Hepatocyte (in vitro differentiated cells): ENCODE measurements at places on chromosomes 2 and 18. TPM values are rescaled to one million over a fixed set of nuclear protein-coding genes. Genes with fewer than 3 reads are reported as not detected.

DNA sequence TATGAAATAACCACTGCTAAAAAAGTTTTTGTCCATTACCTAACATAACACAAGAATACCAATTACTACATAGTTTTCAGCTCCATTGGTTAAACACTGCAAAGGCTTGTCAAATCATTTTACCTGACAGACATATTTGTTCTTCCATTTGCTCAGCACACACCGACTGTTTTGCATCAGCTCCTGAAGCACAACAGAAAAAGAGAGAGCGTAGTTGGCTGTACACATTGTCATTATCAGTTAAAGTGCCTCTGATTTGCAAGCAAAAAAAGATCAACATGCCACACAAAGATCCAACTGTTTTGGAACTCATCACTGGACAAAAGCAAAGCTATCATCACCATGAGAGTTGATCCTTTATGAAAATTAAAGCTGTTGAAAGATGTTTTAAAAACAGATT, 103.8 kb downstream of the WDPCP start:
- H3K27me3 ChIP-seq, result no peaks in the 10 kb centered on the region
- no peak overlapping the region for H3K4me3 ChIP-seq
- DNase-seq, result no peak
- no peaks in the 10 kb centered on the region for H3K36me3 ChIP-seq
- no peak overlapping the region for H3K27ac ChIP-seq

GRCh38 chr2:112706170-112706664, 14.6 kb upstream of the NT5DC4 start:
- no peaks in the 10 kb centered on the region for H3K27me3 ChIP-seq
- DNase-seq, result no peak

DNA sequence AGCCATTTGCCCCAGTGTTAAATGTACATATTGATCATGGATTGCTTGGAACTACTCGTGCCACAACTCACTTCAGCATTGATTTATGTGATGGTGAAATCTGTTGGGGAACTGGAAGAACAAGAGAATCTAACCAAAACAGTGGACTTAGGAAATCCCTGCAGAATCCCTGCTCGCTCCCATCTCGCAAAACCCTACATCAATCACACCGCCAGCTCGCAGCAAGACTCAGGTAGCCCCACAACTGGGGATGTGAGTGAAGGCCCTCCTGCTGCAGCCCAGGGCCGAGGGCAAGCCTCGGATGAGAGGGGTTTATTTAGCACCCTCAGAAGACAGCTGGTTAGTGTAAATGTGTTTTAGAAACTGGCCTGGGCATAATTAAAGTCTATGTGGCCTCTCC, 171.6 kb downstream of the ANAPC1 start:
- no peak for DNase-seq
- no peaks in the 10 kb centered on the region for H3K36me3 ChIP-seq
- no peak overlapping the region for H3K4me3 ChIP-seq
- no peak overlapping the region for H3K27ac ChIP-seq

DNA sequence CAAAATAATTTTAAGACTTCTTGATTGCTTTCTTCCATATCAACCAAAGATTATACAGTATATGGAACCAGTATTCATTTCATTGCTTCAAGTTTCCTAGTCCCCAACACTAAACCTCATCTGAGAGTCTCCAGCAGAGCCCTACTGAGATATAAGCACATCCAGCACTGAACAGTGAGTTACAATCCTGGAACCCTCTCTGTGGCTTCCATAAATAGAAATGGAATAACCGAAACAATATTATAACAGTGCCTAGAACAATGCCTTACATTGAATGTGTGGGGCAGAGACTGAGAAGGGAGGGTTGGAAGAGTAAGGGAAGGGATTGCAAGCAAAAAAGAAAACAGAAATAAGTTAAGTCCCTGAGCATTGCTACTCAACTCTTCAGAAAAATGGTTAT, 18.9 kb downstream of the AAK1 start:
- H3K36me3 ChIP-seq, result no peaks in the 10 kb centered on the region
- H3K27ac ChIP-seq, result peak overlapping the region; percentile 69
- no peaks in the 10 kb centered on the region for H3K4me1 ChIP-seq
- no peak overlapping the region for H3K4me3 ChIP-seq
- H3K27me3 ChIP-seq, result no peaks in the 10 kb centered on the region

GRCh38 chr18:48694295-48694694, 155.5 kb downstream of the CTIF start:
- no peak overlapping the region for H3K4me3 ChIP-seq
- no peaks in the 10 kb centered on the region for H3K27me3 ChIP-seq
- DNase-seq, result no peak

DNA sequence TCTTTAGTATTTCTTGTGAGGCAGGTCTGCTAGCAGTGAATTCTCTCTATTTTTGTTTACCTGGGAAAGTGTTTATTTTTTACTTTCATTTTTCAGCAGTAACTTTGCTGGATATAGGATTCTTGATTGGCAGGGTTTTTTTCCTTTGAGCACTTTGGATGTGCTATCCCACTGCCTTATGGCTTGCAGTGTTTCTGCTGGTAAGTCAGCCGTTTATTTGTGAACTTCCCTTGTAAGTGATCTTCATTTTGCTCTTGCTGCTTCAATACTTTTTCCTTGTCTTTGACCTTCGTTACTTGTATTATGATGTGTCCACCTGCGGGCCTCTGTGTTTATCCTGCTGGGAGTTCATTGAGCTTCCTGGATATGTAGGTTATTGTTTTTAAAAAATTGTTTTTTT, 54.7 kb downstream of the SLC66A2 start:
- no peaks in the 10 kb centered on the region for H3K4me1 ChIP-seq
- no peaks in the 10 kb centered on the region for H3K27me3 ChIP-seq
- DNase-seq, result no peak
- no peak overlapping the region for H3K4me3 ChIP-seq

- peak; percentile 20 for DNase-seq
- H3K27me3 ChIP-seq, result no peaks in the 10 kb centered on the region
Observed at GRCh38 chr2:197184959-197185586, 125.5 kb downstream of the ANKRD44 start.

GRCh38 chr2:54206596-54206995, 49.4 kb downstream of the TSPYL6 start:
- no peak overlapping the region for H3K27ac ChIP-seq
- no peaks in the 10 kb centered on the region for H3K27me3 ChIP-seq
- no peak overlapping the region for H3K4me3 ChIP-seq

DNA sequence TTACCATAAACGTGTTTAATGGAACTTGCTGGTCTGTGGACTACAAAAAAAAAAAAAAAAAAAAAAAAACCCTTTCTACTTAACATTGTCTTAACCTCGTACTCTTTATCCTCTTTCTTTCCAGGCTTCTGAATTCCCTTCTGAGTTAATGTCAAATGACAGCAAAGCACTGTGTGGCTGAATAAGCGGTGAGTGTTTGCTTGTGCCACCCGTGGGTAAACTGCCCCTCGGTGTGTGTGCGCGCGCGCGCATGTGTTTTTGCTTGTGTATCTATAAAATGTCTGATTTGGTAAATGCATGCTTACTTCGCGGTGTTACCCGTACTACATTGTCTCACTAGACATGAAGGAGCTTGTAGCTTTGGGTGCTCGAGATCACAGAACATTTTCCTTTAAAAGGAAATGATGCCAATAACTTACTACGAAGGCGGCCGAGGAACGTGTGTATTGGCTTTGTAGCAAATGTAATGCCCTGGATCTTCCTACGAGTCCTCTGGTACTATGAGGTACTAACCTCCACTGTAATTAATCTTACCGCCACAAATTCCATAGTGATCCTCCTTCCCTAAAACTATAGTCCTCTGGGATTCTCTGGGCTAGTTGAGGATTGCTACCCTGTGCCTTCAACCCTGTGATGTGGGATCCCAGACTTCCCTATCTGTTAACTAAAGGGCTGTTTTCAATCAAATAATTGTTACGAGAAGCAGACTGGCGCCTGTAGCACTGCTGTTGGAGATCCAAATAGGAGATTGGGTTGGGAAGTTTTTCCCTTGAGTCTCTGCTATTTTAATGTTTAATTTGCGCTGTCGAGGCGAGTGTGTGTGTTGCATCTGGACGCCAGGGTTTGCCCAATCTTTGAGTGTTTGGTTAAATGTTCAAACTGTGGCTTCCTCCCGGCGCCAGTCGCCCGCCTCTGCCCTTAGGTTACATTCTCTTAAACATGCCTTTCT, 1.1 kb downstream of the ID2 start:
- no peaks in the 10 kb centered on the region for H3K27me3 ChIP-seq
- H3K36me3 ChIP-seq, result no peaks in the 10 kb centered on the region
- DNase-seq, result peak; percentile 49
- peak overlapping the region; percentile 97 for H3K27ac ChIP-seq
- H3K4me3 ChIP-seq, result peak overlapping the region; percentile 68
- peaks cover 10% of the 10 kb centered on the region for H3K4me1 ChIP-seq

DNA sequence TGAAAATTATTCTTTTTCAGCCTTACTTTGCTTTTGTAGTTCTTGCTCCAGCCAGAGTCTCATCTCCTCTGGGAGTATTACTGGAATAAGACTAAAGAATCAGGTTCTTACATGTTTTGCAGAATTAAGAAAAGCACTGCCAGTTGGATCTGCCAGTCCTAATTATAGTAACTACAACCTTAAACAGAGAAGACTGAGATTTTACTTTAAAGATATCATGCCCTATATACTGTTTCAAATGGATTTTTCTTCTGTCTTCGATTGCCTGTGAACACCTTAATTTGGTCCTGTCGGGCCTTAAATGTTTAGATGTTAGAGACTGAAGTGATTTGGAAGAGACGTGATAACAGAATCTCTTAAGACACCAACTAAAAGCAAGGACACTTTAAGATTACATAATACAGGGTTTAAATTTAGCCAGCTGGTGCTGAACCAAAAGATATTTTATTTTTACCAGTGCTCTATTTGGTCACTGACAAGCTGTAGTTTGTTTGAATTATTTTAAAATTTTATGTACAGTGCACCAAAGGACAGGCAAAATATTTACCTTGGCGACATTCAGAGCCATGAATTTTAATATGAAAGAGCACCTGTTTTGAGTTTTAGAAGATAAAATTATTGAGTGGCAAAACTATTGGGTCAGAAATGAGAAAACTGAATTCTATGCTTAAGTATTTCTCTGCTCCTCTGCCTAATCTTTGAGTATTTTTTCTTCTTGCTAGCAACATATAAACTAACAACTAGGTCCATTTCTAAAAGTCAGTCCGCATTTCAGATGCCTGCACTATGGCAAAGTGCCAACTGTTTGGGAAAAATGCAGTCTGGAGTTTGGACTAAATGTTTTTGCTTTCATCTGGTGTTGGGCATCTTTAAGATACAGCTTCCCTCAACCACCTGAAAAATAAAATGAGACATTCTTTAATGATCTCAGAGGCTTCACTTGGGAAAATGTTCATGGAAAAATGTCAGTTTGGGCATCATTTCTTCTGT, 300.0 kb downstream of the XIRP2 start:
- no peak overlapping the region for H3K4me3 ChIP-seq
- H3K27me3 ChIP-seq, result no peaks in the 10 kb centered on the region
- no peak overlapping the region for H3K27ac ChIP-seq
- no peaks in the 10 kb centered on the region for H3K36me3 ChIP-seq

Gene MGAT5
- 5.3 and 9.1 TPM in 2 replicates for polyA plus RNA-seq

Gene PPM1B
- polyA plus RNA-seq, result 36.0 and 39.1 TPM in 2 replicates

Gene RTP5
- polyA plus RNA-seq, result not detected in 2 replicates

Gene SERPINB2
- 0.86 and 1.2 TPM in 2 replicates for polyA plus RNA-seq

Gene CD8A
- polyA plus RNA-seq, result 0.21 TPM in 1 of 2 replicates, not detected in the other
